H1 (cell line): ENCODE measurements at places on chromosomes 1 and 21.

- H3K36me3 ChIP-seq = no peaks in the 10 kb centered on the region
- no peak overlapping the region for H3K27ac ChIP-seq
- H3K4me3 ChIP-seq = no peak overlapping the region
- peaks cover 6% of the 10 kb centered on the region for H3K4me1 ChIP-seq
- no peak for DNase-seq
- no peaks in the 10 kb centered on the region for H3K27me3 ChIP-seq
Measured at GRCh38 chr1:93774707-93775106, 93.1 kb upstream of the BCAR3 start.

DNA sequence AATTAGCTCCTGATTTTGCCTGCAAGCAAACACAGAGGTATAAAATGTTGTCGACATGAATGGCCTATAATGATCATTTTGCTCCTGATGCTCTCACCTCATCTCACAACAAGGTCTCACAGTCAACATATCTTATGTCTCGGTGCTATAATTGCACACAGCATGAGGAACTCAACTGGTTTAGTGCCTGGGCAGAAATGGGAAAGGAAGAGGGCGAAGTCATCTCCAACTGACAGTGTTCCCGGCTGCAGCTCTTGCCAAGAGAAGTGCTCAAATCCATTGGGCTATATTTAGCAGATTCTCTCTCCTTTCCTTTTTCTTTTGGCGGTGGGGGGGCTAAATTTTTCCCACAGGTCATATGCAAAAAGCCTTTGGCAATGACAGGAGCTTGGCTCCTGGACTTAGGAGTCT, 53.0 kb downstream of the SLC45A1 start:
- peaks cover 41% of the 10 kb centered on the region for H3K4me1 ChIP-seq
- DNase-seq = no peak
- no peaks in the 10 kb centered on the region for H3K36me3 ChIP-seq
- no peaks in the 10 kb centered on the region for H3K27me3 ChIP-seq
- no peak overlapping the region for H3K27ac ChIP-seq

GRCh38 chr1:237903961-237904360, 13.2 kb upstream of the ZP4 start:
- H3K27ac ChIP-seq = no peak overlapping the region
- H3K36me3 ChIP-seq = no peaks in the 10 kb centered on the region

GRCh38 chr1:180028864-180029263, 74.3 kb downstream of the CEP350 start:
- no peak for DNase-seq
- no peak overlapping the region for H3K27ac ChIP-seq
- H3K27me3 ChIP-seq = no peaks in the 10 kb centered on the region
- H3K36me3 ChIP-seq = peaks cover 30% of the 10 kb centered on the region; the same call in 1 of the 2 replicates

DNA sequence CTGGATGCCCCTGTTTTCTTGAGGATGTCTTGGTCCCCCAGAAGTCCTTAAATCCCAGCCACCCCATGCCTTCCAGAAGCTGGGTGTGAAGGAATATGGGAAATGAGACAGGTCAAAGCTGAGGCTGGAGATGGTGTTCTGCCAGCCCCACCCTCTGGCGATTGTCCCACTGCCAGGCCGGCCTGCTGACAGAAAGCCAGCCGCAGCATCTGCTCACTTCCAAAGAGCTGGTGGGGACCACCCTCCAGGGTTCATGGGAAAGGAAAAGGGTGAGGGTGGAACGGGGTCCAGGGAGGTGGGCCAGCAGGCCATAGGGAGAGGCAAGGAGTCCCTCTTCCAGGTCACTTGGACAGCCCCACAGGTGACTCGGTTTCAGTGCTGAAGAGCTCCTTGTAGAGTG, 1.9 kb upstream of the LINGO4 start:
- no peak for DNase-seq
- 0 out of 2 replicates have a peak, but pooled peaks cover 5% of the 10 kb centered on the region for H3K4me1 ChIP-seq
- H3K27me3 ChIP-seq = no peaks in the 10 kb centered on the region
- no peaks in the 10 kb centered on the region for H3K36me3 ChIP-seq
- H3K4me3 ChIP-seq = no peak overlapping the region

GRCh38 chr1:8402109-8402710, 84.3 kb downstream of the SLC45A1 start:
- peaks cover 3% of the 10 kb centered on the region; the same call in 1 of the 2 replicates for H3K4me1 ChIP-seq
- H3K36me3 ChIP-seq = 0 out of 2 replicates have a peak, but pooled peaks cover 4% of the 10 kb centered on the region
- no peaks in the 10 kb centered on the region for H3K27me3 ChIP-seq
- H3K27ac ChIP-seq = no peak overlapping the region

DNA sequence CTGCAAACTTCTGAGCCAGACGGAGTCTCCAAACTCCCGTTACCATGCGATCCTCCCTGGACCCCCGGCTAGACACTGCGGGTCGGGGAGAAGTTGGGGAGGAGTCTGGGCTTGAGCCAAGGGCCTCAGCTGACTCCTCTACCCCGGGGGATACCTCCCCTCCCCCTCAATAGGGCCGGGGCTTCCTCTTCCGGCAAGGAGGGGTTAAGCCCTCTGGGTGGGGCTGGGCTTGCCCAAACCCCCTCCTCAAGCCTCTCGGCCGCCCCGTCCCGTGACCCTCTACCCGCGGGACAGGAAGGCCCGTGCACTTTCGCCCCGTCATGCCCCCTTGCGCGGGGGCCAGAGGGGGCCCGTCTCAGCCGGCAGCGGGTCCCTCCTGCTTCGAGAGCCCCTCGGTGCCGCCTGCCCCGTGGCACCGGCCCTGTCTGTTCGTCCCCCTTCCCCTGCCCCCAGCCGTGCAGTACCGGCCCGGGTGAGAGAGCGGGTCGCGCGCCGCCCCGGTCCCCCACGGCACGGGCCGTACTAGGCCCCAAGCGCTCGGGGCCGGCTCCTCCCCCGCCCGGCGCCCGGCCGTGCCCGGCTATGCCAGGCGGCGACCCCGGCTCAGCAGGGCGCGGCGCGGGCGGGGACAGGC, 652 bp downstream of the ARL8A start:
- H3K27ac ChIP-seq = peak overlapping the region; percentile 67; the same call in 1 of the 2 replicates
- peak; percentile 76 for DNase-seq
- H3K36me3 ChIP-seq = no peaks in the 10 kb centered on the region
- peaks cover 4% of the 10 kb centered on the region; the same call in 1 of the 2 replicates for H3K27me3 ChIP-seq
- peak overlapping the region; percentile 62 for H3K4me3 ChIP-seq

GRCh38 chr1:168167806-168168205, 11.0 kb upstream of the TIPRL start:
- H3K27me3 ChIP-seq = no peaks in the 10 kb centered on the region
- no peaks in the 10 kb centered on the region for H3K36me3 ChIP-seq
- no peak overlapping the region for H3K4me3 ChIP-seq
- no peak for DNase-seq
- H3K4me1 ChIP-seq = no peaks in the 10 kb centered on the region

- no peak overlapping the region for H3K27ac ChIP-seq
- peak; percentile 77 for DNase-seq
- H3K4me3 ChIP-seq = peak overlapping the region; percentile 75
Measured at GRCh38 chr1:184973272-184974055, 844 bp downstream of the NIBAN1 start.

- no peaks in the 10 kb centered on the region for H3K27me3 ChIP-seq
- H3K4me3 ChIP-seq = no peak overlapping the region
- no peaks in the 10 kb centered on the region for H3K36me3 ChIP-seq
- no peak overlapping the region for H3K27ac ChIP-seq
Measured at GRCh38 chr1:201751872-201752271, 77.1 kb upstream of the IPO9 start.

- H3K4me3 ChIP-seq = no peak overlapping the region
- H3K4me1 ChIP-seq = no peaks in the 10 kb centered on the region
- H3K27ac ChIP-seq = no peak overlapping the region
- no peaks in the 10 kb centered on the region for H3K36me3 ChIP-seq
- H3K27me3 ChIP-seq = no peaks in the 10 kb centered on the region
- DNase-seq = no peak
Measured at GRCh38 chr1:202093858-202094257, 28.9 kb upstream of the GPR37L1 start.

DNA sequence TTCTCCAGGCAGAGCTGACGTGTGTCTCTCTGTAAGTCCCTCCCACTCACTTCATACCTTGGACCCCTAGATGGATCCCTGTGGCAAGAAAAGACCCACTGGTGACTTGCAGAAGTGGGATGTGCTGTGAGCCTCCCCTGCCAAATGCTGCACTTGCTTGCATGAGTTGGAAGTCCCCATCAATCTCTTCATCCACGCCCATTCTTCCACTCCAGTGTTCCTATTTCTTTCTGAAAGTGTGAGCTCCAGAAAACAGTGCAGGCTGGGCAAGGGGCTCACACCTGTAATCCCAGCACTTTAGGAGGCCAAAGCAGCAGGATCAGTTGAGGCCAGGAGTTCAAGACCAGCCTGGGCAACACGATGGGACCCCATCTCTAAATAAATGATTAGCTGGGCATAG, 254.1 kb upstream of the IRF2BP2 start:
- DNase-seq = no peak
- H3K27me3 ChIP-seq = no peaks in the 10 kb centered on the region
- no peak overlapping the region for H3K27ac ChIP-seq
- no peaks in the 10 kb centered on the region for H3K4me1 ChIP-seq
- no peak overlapping the region for H3K4me3 ChIP-seq

DNA sequence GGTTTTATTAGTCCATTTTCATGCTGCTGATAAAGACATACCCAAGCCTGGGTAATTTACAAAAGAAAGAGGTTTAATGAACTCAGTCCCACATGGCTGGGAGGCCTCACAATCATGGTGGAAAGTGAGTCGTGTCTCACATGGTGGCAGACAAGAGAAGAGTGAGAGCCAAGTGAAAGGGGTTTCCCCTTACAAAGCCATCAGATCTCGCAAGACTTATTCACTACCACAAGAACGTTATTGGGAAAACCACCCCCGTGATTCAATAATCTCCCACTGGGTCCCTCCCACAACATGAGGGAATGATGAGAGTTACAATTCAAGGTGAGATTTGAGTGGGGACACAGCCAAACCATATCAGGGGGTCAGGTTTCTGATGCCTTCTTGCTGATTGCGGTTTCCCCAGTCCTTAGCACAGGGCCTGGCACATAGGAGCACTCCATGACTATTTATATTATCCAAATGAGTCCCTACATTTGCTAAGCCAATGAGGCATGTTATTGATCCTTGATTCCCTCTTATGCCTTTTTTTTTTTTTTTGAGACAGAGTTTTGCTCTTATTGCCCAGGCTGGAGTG, 35.3 kb upstream of the PAXBP1 start:
- no peaks in the 10 kb centered on the region for H3K36me3 ChIP-seq
- no peak for DNase-seq
- no peak overlapping the region for H3K27ac ChIP-seq
- H3K27me3 ChIP-seq = no peaks in the 10 kb centered on the region
- H3K4me3 ChIP-seq = no peak overlapping the region

- peaks cover 1% of the 10 kb centered on the region for H3K27me3 ChIP-seq
- no peak overlapping the region for H3K27ac ChIP-seq
- H3K4me1 ChIP-seq = peaks cover 2% of the 10 kb centered on the region; the same call in 1 of the 2 replicates
- no peak for DNase-seq
Measured at GRCh38 chr1:85546748-85547147, 33.8 kb upstream of the CCN1 start.

DNA sequence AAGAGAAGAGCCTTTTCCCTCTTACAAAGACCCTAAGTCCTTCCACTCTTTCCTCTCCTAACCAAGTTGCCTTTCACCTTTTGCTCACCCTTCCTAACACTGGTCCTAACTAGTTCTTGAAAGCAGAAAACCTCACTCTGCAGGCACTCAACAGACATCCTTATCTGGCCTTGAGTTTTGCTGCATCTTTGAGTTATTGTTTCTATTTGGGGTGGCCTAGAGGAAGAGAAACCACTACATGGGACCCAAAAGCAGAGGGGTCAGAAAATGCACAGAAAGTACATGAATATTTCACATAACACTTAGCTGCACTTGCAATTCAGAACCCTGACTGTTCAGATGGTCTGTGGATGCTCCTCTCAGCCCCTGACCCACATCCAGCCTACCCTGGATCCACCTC, 178.3 kb upstream of the SYT6 start:
- no peak overlapping the region for H3K4me3 ChIP-seq
- no peaks in the 10 kb centered on the region for H3K4me1 ChIP-seq
- DNase-seq = no peak
- H3K27ac ChIP-seq = no peak overlapping the region
- no peaks in the 10 kb centered on the region; the same call in 1 of the 2 replicates for H3K27me3 ChIP-seq
- no peaks in the 10 kb centered on the region for H3K36me3 ChIP-seq

- no peak overlapping the region for H3K27ac ChIP-seq
- no peak overlapping the region for H3K4me3 ChIP-seq
- no peak for DNase-seq
- no peaks in the 10 kb centered on the region for H3K36me3 ChIP-seq
- no peaks in the 10 kb centered on the region for H3K4me1 ChIP-seq
Measured at GRCh38 chr1:73771396-73771795, 426.6 kb downstream of the LRRIQ3 start.

DNA sequence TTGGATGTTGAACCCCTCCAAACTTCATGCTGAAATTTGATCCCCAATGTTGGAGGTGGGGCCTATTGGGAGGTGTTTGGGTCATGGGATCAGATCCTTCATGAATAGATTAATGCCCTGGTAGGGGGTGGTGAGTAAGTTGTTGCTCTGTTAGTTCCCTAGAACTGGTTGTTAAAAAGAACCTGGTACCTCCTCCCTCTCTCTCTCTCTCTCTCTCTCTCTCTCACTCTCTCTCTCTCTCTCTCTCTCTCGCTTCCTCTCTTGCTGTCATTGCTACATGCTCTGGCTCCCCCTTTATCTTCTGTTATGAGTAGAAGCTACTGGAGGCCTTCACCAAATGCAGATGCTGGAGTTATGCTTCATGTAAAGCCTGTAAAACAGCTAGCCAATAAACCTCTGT, 498.2 kb upstream of the NR5A2 start:
- no peaks in the 10 kb centered on the region for H3K4me1 ChIP-seq
- H3K27ac ChIP-seq = no peak overlapping the region
- no peak for DNase-seq
- no peaks in the 10 kb centered on the region for H3K27me3 ChIP-seq
- no peaks in the 10 kb centered on the region for H3K36me3 ChIP-seq

DNA sequence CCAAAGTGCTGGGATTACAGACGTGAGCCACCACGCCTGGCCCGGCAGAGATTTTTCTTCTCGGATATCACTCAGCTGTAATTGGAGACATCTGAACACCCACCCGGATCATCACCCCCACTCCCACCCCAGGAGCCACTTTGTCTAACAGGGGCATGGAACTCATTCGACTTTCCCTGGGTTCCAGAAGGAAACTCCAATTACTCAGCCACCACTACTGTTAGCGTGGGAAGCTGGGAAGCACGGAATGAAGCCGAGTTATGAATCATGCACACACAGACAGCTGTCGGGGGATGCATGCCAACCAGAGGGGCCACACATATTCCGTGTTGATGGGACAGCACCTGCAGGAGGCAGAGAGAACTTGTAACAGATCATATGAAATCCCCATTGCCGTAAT, 85.2 kb downstream of the HLCS start:
- H3K27ac ChIP-seq = no peak overlapping the region
- no peak overlapping the region for H3K4me3 ChIP-seq
- no peaks in the 10 kb centered on the region for H3K36me3 ChIP-seq
- no peak for DNase-seq
- H3K27me3 ChIP-seq = no peaks in the 10 kb centered on the region
- H3K4me1 ChIP-seq = no peaks in the 10 kb centered on the region

DNA sequence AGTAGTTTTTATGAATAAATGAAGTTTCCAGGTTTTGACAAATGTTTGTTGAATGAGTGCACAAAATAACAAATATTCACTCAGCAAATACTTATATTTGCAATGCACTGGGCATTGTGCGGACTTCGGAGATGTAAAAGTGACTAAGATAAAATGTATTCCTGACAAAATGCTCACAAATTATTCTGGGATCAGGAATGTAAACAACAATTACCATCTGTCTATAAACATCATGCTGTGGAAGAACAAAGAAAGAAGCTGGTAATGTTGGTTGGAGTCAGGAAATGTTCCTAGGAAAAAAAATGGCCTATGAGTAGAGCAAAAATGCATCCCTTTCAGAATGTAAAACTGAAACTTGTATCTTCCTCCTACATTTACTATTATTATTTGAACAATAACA, 68.5 kb downstream of the CRB1 start:
- DNase-seq = no peak
- H3K36me3 ChIP-seq = no peaks in the 10 kb centered on the region
- H3K4me1 ChIP-seq = no peaks in the 10 kb centered on the region
- H3K4me3 ChIP-seq = no peak overlapping the region
- H3K27me3 ChIP-seq = no peaks in the 10 kb centered on the region
